ENCODE measurements at places on chromosomes 1 and 21.

DNA sequence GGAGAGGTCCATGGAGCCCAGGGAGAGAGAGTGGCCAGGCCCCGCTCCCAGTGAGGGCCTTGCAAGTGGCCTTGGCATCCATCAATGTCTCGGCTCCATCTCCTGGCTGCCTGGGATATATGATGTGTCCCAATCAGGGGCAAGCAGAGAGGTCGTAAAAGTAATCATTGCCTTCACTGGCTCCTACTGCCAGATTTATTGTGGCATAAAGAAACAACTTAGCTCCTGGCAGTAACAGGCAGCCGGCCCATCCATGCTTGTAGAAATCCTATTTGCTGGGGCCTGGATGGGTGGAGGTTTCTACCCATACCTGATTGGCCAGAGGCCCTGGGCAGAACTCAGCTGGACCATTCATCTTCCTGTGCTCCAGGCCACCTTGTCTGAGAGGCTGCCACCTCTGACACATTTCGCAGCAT, 272.6 kb downstream of the MATN1 start:
- DNase-seq: peak; percentile 18

- DNase-seq: peak; percentile 39
These were observed 16.0 kb upstream of the ZNF496 start for GRCh38 chr1:247347477-247348222.

GRCh38 chr1:71921935-71922559, 360.3 kb downstream of the NEGR1 start:
- no peak for DNase-seq

- no peak for DNase-seq
These were observed 134.5 kb downstream of the VAV3 start for GRCh38 chr1:107830526-107830925.

DNA sequence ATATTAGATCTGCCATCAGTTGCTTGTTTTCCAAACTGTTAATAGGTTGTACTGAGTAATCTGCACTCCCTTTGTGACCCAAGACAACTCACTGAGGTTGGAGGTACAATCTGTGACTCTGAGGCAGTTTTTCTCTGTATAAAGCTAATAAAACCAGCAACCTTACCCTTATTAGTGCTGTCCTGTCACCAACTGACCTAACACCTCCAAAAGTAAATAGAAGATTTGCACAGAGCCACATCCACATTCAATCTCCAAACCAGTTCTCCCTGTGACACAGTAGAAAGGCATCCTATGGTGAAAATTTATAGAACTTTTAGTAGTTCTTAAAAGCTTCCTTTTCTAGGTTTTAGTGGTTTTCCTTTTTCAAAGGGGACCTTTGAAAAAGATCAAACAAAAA, 140.4 kb upstream of the ADGRL2 start:
- DNase-seq: no peak

DNA sequence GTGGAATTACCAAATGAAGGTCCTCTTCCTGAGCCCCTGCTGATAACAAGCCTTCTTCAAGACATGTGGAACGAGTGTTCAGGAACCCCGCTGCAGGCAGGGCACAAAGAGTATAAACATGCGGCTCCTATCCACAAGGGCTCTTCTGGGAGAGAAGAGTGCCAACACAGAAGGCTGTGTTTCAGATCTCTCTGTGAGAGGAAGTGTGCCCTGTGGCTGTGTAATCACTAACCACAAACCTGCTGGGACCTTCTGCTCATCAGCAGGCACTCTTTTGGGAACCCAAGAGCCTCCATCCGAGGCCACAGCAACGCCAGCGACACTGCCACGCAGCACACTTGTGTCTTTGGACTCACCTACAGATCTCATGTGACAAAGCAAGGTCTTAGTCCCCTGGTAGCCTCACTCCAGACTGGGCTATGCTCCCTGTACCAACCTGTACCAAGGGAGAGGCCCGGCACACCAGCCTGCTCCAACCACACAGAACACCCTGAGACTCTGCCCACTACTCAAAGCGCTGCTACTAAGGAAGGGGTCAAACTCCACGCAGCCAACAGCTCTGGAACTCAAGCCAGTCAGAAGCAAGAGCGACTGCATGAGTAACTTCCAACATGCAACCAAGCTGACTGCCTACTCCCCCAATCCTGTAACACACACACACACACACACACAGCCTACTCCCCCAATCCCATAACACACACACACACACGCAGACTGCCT, 7.8 kb downstream of the PTTG1IP start:
- no peak for DNase-seq

- DNase-seq: no peak
These were observed 16.9 kb downstream of the CTH start for GRCh38 chr1:70427976-70428375.

DNA sequence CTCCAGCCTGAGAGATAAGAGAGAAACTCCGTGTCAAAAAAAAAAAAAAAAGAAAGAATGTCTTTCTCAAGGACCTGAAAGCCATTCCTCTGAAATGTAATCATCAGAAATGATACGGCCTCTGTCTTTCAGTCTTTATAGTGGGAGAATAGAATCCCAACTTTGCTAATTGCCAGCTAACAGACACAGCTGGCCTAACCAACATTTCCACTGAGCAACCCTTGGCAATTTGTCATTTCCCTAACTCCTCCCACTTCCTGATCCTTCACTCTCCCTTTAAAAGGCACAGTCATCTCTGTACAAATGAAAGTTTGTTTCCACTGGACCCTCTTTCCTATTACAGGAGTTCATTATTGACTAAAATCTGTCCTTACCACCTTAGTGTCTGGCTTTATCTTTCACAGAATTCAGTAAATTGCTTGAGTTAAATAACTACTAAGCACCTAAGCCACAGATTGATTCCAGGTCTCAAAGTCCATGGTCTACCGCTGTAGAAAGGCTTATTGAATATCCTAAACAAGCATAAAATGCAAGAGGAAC, 4.3 kb upstream of the CBR1 start:
- DNase-seq: no peak

- peak; percentile 69 for DNase-seq
These were observed 16.9 kb upstream of the THRAP3 start for GRCh38 chr1:36207339-36207738.

DNA sequence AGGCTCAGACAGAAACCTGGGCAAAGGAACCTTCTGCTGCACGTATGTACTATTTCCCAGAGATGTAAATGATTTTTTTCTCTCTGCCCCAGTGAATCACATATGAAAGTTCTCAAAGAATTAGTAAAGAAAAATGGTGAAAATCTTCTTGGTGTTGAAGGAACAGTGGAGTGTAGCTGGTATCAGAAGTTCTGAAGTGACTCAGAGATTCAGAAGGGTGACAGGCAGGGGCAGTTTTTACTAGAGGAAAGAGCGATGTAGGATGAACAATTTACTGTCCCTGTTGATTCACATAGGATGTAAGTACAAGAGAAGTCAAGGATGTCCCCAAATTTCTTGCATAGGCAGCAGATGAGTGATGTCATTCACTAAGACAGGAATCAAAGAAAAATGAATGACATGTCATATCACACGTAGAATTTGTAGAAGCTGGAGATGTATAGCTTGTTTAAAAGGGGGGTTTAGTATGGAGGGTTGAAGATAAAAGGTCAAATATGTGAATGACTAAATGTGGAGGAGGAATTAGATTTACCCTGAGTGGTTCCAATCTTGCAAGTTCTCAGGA, 26.4 kb downstream of the WLS start:
- DNase-seq: no peak

GRCh38 chr1:209723756-209724693, 19.4 kb downstream of the HSD11B1 start:
- no peak for DNase-seq

GRCh38 chr1:64502931-64503330, 33.0 kb downstream of the CACHD1 start:
- no peak for DNase-seq

DNA sequence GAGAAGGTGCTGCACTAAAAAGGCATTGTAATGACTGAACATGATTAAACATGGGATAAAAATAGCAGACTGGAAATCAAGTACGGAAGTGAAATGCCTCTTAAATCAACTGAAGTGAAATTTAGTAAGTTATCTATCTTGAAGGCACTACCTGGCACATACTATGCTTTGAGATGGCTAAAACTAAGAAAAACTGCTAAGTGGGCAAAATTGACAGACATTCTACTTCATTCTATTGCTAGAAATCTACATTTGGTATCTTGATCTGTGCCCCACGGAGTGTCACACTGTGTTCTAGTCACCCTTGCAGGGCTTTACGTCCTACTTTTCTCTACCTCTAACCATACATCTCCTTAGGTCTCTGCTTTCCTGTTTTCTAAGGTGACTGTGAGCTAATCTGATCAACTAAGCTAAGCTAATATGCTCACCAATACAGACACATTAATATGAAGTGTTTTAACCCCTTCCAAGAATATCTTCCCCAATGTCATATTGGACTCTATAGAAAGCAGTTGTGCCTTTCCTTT, 4.1 kb downstream of the PDC start:
- DNase-seq: no peak
